Naive B cell (primary cell): ENCODE measurements at places on chromosomes 6 and 20. TPM values are rescaled to one million over a fixed set of nuclear protein-coding genes. Genes with fewer than 3 reads are reported as not detected.

The SUMO4 gene
- polyA plus RNA-seq: 0.26 TPM

The PAK5 gene
- polyA plus RNA-seq: not detected

The PPP1R3G gene
- 0.11 TPM for polyA plus RNA-seq

DNA sequence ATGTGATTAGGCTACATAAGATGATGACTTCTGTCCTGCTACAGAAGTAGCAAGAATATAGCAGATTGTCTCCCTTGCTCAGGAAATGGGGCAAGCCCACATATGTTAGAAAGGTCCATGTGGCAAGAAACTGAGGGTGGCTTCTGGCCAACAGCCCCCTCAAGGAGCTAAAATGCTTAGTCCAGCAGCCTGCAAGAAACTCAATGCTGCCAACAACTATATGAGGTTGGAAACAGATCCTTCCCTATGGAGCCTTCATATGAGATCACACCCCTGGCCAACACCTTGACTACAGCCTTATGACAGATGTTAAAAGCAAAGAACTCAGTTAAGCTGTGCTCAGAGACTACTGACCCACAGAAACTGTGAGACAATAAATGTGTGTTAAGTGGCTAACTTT, 22.1 kb downstream of the PTPRT start:
- H3K4me3 ChIP-seq: no peak overlapping the region
- no peak for DNase-seq
- no peaks in the 10 kb centered on the region for H3K27me3 ChIP-seq
- no peaks in the 10 kb centered on the region for H3K4me1 ChIP-seq

GRCh38 chr20:61307686-61308476, 55.8 kb downstream of the CDH4 start:
- no peaks in the 10 kb centered on the region for H3K4me1 ChIP-seq
- H3K4me3 ChIP-seq: no peak overlapping the region
- DNase-seq: no peak
- H3K27ac ChIP-seq: no peak overlapping the region

DNA sequence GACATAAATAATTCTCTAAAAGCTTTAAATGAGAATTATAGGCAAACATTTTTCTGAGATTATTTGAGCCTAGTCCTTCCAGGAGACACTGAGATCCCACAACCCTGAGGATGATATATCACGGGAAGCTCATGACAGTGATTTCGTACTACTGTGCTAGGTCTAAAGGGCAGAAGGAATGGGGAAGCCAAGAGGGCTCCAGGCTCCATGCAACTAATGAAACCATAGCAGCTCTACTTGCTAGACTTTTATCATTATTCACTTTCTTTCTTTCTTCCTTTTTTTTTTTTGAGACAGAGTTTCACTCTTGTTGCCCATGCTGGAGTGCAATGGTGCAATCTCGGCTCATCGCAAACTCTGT, 57.3 kb upstream of the SGK1 start:
- no peaks in the 10 kb centered on the region for H3K36me3 ChIP-seq
- no peak overlapping the region for H3K27ac ChIP-seq

DNA sequence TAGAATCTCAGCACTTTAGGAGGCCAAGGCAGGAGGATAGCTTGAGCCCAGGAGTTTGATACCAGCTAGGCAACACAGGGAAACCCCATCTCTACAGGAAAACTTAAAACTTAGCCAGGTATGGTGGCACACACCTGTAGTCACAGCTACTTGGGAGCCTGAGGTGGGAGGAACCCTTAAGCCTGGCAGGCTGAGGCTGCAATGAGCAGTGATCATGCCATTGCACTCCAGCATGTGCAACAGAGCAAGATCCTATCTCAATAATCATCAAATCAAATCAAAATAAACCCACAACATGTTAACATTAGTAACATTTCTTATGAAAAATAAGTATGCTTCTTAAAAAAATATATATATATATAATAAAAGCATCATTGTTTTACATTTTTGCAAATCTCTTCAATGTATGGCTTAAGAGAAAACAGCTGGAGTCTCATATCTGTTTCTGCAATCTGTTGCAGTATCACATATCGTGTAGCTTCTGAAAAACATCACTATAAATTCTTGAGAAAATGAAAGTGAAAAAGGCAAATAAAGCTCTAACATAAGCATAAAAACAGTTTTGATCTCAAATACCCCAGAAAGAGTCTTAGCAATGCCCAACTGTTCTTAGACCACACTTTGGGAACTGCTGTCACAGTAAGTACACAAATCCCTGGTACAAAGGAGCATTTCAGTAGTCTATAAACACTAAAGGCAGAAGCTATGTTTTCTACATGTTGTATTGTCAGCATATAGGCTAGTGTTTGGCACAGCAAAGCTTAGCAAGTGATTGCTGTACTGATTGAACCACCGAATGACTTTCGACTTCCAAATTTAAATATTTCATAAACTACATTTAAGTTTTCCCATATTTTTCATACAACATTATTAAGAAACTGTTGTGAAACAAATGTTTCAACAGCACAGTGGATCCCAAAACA, 8.0 kb downstream of the MMUT start:
- H3K36me3 ChIP-seq: no peaks in the 10 kb centered on the region
- DNase-seq: no peak
- no peak overlapping the region for H3K27ac ChIP-seq
- peaks cover 12% of the 10 kb centered on the region for H3K4me1 ChIP-seq
- no peak overlapping the region for H3K4me3 ChIP-seq

DNA sequence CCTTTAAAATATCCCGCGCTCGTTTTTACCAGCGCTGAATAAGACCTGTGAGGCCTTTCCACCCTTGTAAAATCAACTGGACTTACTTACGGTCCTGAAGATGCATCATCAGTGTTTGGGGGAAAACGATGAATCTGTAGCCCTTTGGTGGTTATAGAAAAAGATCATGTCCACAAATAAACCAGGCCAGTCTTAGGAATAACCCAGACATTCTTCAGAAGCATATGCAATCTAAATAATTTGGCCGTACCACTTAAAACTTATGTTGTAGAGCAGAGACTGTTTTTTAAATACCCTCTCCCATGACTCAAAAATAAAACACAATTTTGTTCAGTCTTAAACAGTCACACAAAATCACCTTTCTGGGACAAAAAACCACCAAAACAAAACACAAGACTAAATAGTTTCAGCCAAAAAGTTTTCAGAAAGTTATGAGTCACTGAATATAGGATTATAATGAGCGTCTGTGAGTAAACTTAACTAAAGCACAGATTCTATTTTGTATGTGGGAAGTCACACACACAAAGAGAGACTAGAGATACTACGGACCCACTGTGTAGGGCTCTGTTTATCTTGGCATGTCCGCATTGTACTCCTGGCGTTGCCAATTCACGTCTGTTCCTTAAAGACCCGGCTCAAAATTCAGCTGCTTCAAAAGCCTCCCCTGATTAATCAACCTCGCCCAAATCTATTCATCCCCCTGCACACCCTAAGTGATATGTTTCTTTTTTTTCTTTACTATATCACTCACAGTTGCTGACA, 26.5 kb upstream of the SMOC2 start:
- H3K4me3 ChIP-seq: no peak overlapping the region
- no peak for DNase-seq
- no peaks in the 10 kb centered on the region for H3K36me3 ChIP-seq
- no peaks in the 10 kb centered on the region for H3K4me1 ChIP-seq
- H3K27me3 ChIP-seq: no peaks in the 10 kb centered on the region
- H3K27ac ChIP-seq: no peak overlapping the region

DNA sequence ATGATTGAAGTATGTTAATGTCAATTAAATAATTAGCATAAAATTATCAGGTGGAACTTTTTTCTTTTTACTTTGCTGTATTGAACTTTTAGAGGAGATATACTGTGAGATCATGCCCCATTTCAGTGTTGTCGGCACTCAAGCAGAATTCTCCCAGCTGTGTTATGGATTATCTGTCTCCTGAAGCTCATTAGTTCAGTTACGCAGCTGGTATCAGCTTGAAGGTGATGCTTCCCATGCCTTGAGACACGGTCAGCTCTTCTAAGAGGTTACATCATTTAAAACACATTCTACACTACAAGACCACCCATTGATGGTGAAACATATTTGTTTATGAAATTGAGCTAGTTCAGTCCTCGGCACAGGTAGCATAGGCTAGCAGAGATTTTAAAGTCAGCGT, 68.9 kb upstream of the PHACTR2 start:
- no peak for DNase-seq
- no peak overlapping the region for H3K4me3 ChIP-seq
- no peaks in the 10 kb centered on the region for H3K27me3 ChIP-seq

- H3K27me3 ChIP-seq: no peaks in the 10 kb centered on the region
- DNase-seq: no peak
- H3K36me3 ChIP-seq: no peaks in the 10 kb centered on the region
- H3K27ac ChIP-seq: peak overlapping the region; percentile 99
- H3K4me1 ChIP-seq: peaks cover 6% of the 10 kb centered on the region
- peak overlapping the region; percentile 78 for H3K4me3 ChIP-seq
These were observed 23.5 kb upstream of the RNF24 start for GRCh38 chr20:4038676-4039370.

DNA sequence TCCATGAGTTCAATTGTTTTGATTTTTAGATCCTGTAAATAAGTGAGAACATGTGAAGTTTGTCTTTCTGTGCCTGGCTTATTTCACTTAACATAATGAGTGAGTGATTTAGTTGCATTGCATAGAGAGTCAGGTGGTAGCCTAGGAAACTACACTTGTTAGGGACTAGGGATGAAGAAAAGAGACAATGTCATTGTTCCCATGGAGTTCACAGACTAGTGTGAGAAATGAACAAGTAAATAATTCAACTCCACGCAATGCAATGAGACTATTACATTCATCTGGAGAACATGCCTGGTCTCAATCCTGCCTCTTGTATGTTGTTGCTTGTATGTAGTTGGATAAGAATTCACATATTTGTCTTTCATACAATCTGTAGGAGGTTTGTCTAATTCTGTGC, 76.3 kb upstream of the B3GAT2 start:
- no peaks in the 10 kb centered on the region for H3K36me3 ChIP-seq
- DNase-seq: no peak
- no peak overlapping the region for H3K27ac ChIP-seq
- H3K4me3 ChIP-seq: no peak overlapping the region

GRCh38 chr6:45185403-45186251, 142.5 kb upstream of the RUNX2 start:
- peaks cover 6% of the 10 kb centered on the region for H3K4me1 ChIP-seq
- no peaks in the 10 kb centered on the region for H3K27me3 ChIP-seq
- DNase-seq: no peak
- H3K27ac ChIP-seq: no peak overlapping the region

DNA sequence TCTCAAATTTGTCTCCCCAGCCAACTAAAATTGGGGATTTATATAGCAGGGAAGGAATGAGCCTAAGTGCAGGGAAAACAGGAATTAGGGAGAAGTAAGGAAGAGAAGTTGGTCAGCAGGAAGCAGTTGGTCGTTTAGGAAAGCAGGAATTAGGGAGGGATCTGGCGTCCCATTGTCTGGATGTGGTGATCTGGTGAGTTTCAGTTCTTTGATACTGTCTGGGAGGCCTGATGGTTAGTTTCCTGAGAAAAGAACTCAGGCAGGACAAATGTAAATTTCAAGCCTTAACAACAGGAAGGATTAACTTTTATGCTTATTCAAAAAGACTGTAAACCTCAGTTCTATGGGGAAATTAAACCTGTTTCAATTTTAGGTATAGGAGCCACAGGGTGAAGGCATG, 116.2 kb upstream of the PRL start:
- H3K27me3 ChIP-seq: no peaks in the 10 kb centered on the region
- H3K4me3 ChIP-seq: no peak overlapping the region
- H3K36me3 ChIP-seq: no peaks in the 10 kb centered on the region
- H3K27ac ChIP-seq: no peak overlapping the region
- no peak for DNase-seq
- H3K4me1 ChIP-seq: no peaks in the 10 kb centered on the region

GRCh38 chr6:143333081-143333480, 117.4 kb downstream of the ADAT2 start:
- no peaks in the 10 kb centered on the region for H3K27me3 ChIP-seq
- peaks cover 5% of the 10 kb centered on the region for H3K36me3 ChIP-seq
- no peak overlapping the region for H3K4me3 ChIP-seq
- H3K4me1 ChIP-seq: no peaks in the 10 kb centered on the region
- no peak for DNase-seq

DNA sequence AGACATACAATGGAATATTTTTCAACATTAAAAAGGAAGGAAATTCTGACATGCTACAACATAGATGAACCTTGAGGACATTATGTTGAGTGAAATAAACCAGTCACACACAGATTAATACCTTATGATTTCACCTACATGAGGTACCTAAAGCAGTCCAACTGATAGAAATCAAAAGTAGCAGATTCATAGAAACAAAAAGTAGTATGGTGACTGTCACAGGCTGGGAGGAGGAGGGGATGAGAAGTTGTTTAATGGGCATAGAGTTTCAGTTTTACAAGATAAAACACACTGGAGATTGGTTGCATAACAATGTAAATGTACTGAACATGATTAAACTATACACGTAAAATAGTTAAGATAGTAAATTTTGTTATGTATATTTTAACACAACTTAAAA, 48.5 kb upstream of the OLIG3 start:
- peaks cover 47% of the 10 kb centered on the region for H3K27me3 ChIP-seq
- H3K4me3 ChIP-seq: no peak overlapping the region
- H3K27ac ChIP-seq: no peak overlapping the region
- H3K36me3 ChIP-seq: no peaks in the 10 kb centered on the region
- H3K4me1 ChIP-seq: no peaks in the 10 kb centered on the region

DNA sequence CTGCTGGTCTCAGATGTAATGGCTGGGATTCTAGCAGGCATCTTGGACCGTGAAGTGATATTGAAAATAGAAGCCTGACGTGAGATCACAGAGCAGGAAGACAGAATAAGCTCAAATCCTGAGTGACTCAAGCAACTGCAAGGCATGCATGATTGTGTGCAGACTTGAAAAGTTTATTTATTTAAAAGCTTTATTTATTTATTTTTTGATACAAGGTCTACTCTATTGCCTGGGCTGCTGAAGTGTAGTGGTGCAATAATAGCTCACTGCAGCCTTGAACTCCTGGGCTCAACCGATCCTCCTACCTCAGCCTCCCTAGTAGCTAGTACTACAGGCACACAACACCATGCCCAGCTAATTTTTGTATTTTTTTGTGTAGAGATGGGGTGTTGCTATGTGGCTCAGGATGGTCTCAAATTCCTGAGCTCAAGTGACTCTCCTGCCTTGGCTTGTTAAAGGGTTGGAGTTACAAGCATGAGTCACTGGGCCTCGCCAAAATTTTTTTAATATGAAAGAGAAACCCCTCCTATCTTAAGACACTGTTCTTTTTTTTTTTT, 40.1 kb upstream of the RNF144B start:
- peaks cover 16% of the 10 kb centered on the region for H3K4me1 ChIP-seq
- no peak for DNase-seq
- H3K4me3 ChIP-seq: no peak overlapping the region
- no peaks in the 10 kb centered on the region for H3K36me3 ChIP-seq
- no peak overlapping the region for H3K27ac ChIP-seq

GRCh38 chr20:24746351-24746685, 202.8 kb upstream of the CST7 start:
- no peak overlapping the region for H3K4me3 ChIP-seq
- no peaks in the 10 kb centered on the region for H3K4me1 ChIP-seq
- no peak overlapping the region for H3K27ac ChIP-seq
- H3K36me3 ChIP-seq: no peaks in the 10 kb centered on the region
- H3K27me3 ChIP-seq: peaks cover 4% of the 10 kb centered on the region
- no peak for DNase-seq
